NCI-H2081 treated with DMSO at 0.1 percent for 48 hours (cell line): ENCODE measurements at places on chromosomes 7 and 10.

- DNase-seq: no peak
These were observed 13.3 kb downstream of the GPR37 start for GRCh38 chr7:124752310-124752709.

DNA sequence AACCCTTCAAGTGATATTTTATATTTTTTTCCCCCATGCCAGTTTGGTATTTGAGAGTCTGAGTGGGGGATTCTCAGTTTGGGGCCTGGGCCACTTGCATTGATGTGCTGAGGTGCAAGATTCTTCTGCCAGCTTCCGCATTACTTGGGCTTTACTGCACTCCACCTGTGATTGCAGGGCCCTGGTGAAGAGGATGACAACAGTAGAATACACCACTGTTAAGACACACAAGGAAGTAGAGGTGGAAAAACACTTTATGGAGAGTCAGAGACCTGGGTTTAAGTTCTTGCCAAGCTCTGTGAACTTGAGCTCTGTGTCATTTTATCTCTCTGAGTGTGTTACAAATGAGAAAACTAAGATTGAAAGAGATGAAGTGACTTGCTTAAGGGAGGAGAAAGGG, 209.4 kb downstream of the LRMDA start:
- DNase-seq: no peak

DNA sequence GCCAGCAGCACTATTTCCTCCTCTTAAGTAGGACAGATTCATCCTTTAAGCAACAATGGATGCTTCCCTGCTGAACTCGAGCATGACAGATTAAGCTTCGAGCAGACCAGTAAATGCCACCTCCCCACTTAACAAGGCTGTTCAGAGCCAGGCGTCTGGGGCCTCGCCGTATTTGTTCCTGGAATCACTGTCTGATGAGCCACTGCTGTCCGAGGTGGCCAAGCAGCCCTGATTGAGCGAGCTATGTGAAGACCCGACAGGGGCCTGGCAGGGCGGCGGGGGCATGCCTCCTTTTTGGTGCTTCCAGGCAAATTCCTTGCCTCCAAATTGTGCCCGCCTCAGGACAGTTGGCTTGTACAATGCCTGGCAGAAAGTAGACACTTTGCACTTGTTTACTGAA, 862.6 kb downstream of the NRG3 start:
- no peak for DNase-seq

GRCh38 chr7:132392713-132393112, 183.6 kb downstream of the PLXNA4 start:
- DNase-seq: no peak

DNA sequence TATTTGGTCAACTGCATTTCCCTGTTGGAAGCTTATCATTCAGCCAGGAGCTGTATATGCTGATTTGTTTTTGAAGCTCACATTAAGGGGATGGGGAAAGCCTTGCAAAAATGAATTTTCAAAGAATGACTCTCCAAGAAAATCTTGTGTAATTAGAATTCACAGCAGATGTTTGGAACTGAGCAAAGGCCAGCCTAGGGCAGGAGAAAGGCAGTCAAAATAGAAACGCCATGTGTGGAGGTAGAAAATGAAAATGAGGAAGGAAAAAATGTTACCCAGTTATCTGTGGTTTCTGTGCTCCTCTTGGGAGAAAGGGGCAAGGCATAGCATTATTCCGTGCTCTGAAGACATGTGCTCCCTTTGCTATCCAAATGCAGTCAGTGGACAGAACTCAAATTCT, 93.5 kb downstream of the NRP1 start:
- DNase-seq: no peak

- DNase-seq: no peak
These were observed 185.4 kb downstream of the KMT2E start for GRCh38 chr7:105199386-105199785.

GRCh38 chr10:131450216-131450765, 138.8 kb upstream of the TCERG1L start:
- DNase-seq: no peak

GRCh38 chr10:89693176-89693575, 8.2 kb upstream of the KIF20B start:
- no peak for DNase-seq

DNA sequence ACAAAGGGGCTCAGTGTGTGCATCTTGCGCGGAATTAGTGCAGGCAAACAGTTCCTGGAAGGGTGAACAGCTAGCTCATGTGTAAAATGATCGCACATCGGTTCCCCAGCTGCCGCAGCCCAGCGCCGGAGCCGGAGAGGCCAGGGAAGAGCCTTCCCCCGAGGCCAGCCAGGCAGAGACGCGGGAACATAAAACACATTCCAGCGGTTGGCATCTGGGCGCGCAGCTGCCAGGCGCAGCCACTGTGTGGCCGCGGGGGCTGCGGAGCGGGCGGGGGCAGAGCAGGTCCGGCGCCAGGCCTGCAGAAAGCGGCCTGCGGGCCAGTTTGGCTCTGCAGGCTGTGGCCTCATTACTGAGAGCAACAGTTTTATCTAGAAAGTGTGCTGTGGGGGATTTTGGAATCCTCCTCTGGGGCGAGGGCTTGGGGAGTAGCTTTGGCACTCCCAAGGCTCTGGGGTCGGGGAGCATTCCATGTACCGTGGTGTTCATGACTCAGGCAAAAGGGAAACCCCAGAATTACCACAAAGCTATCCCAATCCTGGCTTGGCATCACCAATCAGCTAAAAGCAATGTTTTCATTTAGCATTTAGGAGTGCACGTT, 74.3 kb downstream of the SAMD9 start:
- no peak for DNase-seq

DNA sequence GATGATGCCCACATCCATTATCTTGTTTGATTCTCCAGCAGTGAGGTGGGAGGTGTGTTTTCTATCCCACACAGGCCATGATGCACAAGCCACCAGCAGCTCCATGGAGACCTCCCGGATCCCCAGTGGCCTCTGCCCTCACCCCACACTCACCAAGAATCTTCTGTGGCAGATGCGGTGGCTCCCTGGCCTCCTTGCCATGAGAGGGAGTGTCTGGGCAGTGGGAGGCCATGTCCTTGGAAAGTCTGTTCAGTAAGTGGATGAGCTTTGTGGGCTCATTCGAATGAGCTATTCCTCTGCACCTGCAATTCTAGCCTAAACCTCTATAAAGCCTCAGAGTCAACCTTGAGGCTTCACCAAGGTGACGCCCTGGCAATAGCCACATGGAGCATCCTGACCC, 243.8 kb downstream of the TCERG1L start:
- no peak for DNase-seq

GRCh38 chr7:22549667-22550513, 49.9 kb upstream of the STEAP1B start:
- no peak for DNase-seq

DNA sequence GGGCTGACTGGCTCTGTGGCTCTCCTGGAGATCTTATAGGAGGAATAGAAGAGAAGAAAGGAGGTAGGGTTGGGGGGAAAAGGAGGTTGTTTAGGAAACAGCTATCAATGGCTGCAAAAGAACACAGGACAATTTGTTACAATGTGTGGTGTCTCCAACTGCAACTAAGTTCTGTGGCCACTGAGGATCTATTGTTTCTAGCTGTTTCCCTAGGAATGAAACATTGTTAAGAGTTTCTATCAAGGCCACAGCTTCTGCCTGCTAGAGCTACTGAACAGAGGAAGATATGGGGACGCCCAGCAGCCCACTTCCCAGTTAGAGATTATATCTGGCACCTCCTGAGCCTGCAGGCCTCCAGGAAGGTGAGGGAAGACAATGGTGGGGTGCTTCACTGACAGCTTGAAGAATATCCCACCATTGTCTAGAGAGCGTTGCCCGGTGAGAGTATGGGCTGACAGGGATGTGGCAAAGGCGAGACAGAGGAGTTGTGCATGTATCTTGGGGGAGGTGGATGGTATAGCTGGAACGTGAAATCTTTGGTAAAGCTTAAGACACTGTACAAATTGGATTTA, 4.0 kb downstream of the SCD start:
- no peak for DNase-seq

GRCh38 chr7:10412422-10413019, 561.2 kb upstream of the PHF14 start:
- no peak for DNase-seq

DNA sequence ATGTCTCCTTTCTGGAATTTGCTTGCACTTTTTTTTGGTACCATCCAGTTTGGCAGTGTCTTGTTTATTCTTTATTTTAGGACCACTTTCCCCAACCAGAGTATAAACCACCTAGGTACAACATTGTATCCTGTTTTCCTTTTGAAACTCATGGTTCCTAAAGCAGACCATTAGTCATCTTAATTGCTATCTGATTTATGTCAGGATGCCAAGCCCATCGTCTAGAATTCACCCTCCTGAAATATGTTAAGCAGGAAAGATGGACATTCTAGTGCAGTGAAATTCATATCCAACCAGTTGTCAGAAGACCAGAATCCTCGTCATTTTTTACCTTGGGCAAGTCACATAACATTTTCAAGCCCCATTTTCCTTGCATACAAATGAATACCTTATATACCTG, 223.6 kb upstream of the KMT2E start:
- DNase-seq: no peak

DNA sequence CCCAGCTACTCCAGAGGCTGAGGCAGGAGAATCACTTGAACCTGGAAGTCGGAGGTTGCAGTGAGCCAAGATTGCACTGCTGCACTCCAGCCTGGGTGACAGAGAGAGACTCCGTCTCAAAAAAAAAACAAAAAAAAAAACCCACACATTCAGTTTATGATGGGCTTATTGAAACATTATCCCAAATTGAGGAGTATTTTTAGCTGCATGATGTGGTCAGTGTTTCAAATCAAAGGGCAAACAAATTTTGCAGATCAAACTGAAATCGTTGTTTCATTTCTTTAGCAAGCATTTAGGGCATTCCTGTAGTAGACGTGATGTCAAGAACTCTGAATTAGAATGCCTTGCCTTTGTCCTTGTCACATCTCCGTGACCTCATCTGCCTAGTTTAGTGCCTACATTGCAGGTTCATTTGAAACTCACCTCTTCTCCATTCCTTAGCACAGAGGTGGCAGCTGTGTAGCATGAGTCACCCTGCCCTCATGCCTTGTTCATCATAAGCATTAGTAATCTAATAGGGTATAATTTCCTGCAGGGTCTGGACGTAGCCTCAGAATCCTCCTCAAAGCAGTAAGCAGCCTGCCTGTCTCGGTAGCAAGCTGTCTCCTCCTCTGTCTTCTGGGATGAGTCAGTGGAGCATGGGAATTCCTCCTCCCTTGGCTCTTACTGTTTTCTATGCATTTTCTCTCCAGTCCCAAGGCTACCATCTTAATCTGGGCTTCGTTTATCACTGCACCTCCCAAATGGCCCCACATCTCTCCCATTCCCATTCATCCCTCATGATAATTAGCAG, 73.8 kb downstream of the CUL1 start:
- DNase-seq: no peak

GRCh38 chr10:70899096-70899495, 10.7 kb upstream of the PCBD1 start:
- DNase-seq: no peak

GRCh38 chr7:71613313-71613712, 481.4 kb downstream of the GALNT17 start:
- DNase-seq: no peak

- no peak for DNase-seq
These were observed 45.4 kb downstream of the CUBN start for GRCh38 chr10:17084258-17084657.

- DNase-seq: no peak
These were observed 54.8 kb upstream of the ECHDC3 start for GRCh38 chr10:11687357-11687771.

DNA sequence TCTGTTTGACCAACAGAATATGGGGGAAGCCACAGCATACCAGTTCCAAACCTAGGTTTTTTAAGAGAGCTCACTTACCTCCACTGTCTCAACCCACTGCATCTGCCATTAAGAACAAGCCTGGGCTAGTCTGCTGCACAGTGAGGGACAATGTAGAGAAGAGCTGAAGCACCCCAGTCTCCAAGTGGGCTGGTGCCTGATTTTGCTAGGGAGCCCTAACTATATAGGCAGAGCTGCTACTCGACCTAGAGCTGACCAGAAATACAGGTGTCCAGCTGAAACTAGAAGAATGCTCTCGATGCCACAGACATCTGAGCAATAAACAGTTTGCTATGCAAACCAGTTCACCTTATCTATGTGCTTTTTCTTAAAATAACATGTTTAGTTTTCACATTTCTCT, 106.9 kb upstream of the BET1 start:
- DNase-seq: no peak

DNA sequence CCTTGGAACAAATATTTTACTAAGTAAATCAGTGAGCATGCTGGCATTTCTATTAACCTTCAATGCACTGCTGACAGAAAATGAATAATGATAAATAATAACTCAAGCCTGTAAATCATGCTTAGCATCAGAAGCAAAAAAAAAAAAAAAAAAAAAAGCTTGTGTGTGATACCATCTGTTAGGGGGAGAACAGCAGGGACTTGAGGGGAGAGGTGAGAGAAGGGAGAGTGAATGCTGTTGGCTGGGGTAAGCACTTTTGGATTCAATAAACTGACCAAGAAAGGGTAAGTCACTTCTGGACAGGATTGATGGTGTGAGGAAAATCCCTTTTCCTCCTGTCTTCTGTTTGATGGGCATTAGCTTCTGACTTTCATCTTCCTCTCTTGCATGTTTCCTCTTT, 996.4 kb downstream of the KCNMA1 start:
- no peak for DNase-seq

GRCh38 chr10:114879541-114880158, 58.1 kb downstream of the FHIP2A start:
- no peak for DNase-seq

DNA sequence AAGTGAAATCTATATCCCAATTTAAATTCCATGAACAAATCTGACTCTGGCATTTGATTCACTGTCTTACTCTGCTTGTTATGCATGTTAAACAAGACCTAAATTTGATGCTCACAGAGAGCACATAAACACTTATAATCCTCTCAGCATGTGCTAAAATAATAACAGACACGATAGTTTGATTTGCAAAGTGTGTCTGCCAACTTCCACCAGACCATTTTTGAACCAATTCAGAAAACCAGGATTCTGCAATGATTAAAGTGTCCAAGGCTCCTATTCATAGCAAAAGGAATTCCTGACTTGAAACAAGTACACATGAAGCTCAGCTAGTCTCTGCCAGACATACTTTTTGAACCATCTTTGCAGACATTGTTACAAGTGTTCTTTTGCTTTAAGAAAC, 11.2 kb downstream of the RBM20 start:
- no peak for DNase-seq

DNA sequence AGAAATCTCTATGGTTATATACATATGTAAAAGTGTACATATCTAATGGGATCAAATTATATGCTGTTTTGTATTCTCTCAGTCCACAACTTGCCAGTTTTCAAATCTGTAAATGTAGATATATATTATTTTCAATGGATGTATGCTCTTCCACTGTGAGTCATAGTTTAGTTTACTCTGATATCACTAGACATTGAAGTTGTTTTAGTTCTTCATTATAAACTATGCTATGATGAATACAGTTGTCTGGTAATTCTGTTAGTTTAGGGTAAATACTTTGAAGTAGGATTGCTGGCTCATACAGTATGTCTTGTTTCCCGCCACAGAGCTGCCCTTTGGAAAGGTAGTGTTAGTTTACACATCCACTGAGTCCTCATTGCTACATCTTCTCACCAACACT, 25.2 kb downstream of the SDK1 start:
- no peak for DNase-seq
